ENCODE measurements at places on chromosomes 6 and 20.

- DNase-seq, result no peak
Measured at GRCh38 chr20:25632940-25633790, 9.4 kb upstream of the NANP start.

DNA sequence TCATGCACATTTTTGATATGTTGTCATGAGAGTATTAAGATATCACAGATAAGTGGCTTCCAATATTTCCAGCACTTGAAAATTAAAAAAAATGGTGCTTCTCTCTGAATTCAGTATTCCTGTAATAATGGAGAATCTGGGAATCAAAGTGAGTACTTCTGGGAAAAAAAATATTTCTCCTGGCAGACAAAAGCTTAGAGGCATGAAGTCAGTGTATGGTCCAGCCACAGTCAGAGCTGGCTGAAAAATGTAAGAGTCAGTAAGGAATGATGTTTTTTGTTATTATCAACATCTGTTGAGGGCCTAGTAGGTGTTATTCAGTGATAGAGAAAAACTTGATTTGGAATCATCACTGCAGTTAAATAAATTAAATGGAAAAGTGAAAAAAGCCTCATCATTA lies 3.2 kb upstream of the RFPL4B start:
- DNase-seq, result no peak

GRCh38 chr6:33589392-33589730 lies 9.3 kb upstream of the BAK1 start:
- DNase-seq, result no peak

DNA sequence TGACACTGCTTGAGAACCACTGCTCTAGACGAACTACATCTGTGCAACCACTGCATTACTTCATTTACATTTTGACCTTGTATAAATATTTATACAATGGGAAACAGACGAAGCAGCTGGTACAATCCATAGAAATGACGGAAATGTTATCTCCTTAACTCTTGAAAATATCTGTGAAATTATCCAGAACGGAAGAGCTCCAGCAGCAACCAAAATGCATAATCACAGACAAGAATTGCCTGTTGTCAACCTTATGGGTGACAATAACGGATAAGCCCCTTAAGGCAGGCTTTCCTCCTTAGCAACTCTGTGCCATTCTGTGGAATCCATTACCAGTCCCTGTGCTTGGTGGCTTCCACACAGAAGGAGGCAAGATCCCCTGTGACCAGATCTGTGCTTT lies 115.4 kb downstream of the DTNBP1 start:
- DNase-seq, result no peak

- DNase-seq, result no peak
Measured at GRCh38 chr6:105326216-105326615, 76.7 kb downstream of the PREP start.

DNA sequence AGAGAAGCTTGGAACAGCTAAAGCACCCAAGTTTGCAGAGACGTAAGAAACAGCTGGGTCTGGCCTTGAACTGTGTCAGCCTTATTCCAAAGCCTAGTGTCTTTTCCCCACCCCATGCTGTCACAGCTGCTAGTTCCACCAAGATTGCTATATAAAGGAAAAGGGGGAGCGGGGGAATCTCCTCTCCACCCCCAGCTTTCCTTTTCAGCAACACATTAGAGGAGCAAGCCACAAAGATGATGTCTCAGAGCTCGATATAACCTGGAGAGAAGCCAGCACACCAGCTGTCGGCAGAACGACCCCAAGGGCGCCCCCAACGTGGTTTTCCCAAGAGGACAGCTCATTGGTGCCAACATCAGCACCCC lies 36.5 kb downstream of the ATP9A start:
- no peak for DNase-seq

GRCh38 chr6:161575523-161576254 lies 301.8 kb upstream of the AGPAT4 start:
- no peak for DNase-seq

DNA sequence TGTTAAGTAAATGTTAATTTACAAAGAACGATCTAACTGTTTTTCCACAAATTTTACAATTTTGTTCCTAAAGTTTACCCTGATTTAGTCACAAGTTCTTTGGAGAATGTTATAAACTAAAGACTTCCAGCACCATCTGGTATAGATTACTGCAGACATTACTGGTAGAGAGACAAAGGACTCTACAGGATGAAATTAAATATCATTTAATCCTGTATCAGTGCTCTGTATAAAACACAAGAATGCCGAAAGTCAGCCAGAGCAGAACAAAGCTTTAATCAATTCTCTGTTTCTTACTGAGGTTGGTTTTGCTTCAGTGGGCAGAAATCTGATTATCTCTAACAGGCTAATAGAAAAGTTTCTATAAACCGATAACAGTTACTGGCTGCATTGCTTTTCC lies 763.6 kb downstream of the TENT5A start:
- no peak for DNase-seq

Measured in Kasumi-1 (cell line).